Stimulated activated CD8-positive, alpha-beta memory T cell treated with anti-CD3 and anti-CD28 coated beads, Interleukin-4, amount 100 ng/mL, for 1 hour (primary cell): ENCODE measurements at places on chromosomes 2 and 18.

- DNase-seq = no peak
Measured at GRCh38 chr2:19643117-19643518, 258.7 kb downstream of the TTC32 start.

GRCh38 chr2:196291426-196291825 lies 120.0 kb upstream of the STK17B start:
- DNase-seq = no peak

DNA sequence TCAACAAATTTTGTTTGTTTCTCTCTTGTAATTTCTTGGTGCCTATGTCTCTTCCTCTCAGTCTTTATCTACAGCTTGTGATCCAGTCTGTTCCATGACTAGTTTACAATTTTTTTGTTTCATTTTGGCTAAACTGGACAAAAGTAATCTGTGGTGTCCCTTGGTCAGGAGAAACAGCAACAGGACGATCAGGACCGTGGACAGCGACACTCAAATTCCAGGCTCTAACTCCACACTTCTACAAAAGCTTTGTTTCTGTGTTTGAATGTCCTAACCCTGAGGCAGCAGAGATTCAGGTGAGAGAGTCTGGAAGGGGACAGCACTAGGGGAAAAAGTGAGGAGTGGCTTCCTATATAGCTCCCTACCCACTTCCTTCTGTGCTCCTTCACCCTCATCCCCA lies 593.3 kb upstream of the FANCL start:
- no peak for DNase-seq

GRCh38 chr18:74902147-74902455 lies 304.4 kb downstream of the ZNF407 start:
- DNase-seq = no peak

- no peak for DNase-seq
Measured at GRCh38 chr2:226730481-226730880, 69.1 kb downstream of the IRS1 start.

DNA sequence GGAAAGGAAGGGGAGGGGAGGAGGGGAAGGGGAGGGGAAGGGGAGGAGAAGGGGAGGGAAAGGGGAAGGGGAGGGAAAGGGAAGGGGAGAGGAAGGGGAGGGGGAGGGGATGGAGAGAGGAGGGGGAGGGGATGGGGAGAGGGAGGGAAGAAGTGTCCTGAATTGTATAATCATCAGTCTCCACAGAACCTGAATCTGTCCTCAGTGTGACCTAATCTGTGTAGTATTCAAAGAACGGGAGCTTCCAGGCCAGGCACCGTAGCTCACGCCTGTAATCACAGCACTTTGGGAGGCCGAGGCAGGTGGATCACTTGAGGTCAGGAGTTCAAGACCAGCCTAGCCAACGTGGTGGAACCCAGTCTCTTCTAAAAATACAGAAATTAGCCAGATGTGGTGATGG lies 41.1 kb upstream of the CCDC150 start:
- no peak for DNase-seq

- DNase-seq = no peak
Measured at GRCh38 chr2:171878481-171878993, 15.5 kb downstream of the SLC25A12 start.

DNA sequence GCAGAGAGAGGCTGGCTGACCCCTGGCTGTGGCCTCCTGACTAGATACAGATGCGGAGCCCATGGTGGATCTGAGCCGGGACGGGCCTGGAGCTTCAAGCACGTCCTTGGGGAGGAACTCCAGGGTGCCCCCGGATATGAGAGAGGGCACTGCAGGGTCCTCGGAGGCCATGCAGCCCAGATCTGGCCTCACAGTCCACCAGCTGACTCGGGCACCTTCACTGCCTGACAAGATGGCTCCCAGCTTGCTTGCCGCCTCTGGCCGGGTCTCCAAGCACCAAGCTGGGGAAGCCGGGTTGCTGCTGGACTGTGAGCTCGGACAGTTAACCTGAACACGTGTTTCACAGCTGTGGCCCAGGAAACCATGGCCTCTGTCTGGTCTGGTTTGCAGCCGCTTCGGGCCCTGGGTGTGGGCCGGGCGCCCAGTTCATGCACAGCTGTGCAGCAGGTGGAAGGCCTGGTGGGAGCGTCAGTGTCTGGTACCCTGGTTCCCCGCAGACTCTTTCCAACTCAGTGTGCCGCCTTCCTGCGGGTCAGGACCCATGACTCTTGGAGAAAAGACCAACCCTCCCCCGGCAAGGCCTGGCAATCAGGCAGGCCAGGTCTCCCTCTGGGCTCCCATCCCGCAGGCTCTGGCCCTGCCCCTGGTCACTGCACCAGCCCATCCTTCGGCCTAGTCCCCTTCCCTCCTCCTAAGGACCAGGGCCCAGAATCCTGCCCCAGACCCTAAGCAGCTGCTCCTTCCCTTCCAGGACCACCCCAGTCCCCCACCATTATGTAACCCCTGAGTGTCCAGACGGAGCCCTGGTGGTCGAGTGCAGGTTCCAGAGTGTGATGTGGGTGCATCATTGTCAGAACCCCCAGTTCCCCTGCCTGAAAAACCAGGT lies 74.6 kb upstream of the OTOS start:
- DNase-seq = no peak

DNA sequence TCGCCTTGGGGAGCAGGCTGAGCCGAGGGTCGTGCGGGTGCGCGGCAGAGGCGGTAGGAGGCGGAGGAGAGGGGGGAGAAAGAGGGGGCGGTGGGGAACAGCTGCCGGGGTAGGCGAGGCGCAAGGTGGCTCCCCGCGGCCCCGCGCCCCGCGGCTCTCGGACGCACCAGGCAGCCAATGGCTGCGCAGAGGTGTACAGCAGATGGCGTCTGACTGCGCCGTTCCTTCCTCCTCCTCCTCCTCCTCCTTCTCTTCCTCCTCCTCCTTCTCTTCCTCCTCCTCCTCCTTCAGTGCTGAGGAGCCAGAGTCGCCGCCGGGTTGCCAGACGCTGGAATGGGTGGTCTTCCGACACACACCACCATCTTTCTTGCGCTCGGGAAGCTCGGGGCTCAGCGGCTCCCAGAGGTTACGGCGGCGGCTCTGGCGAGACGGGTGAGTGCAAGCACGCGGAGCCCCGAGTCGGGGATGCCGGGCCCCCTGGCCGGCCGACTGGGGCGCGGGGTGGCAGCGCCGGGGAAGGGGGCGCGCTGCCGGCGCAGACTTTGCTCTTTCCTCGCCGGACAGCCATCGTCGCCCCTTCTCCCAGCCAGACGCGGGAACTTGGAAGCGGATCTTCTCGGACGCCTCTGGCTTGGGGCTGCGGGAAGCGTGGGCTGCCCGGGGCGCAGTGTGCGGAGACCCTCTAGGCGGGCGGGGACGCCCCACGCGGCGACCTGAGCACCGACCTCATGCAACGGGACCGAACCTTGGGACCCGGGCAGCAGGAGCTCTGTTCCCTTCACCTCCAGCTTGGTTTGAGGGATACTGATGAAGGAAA lies at the start of gene THSD7B:
TSS of gene THSD7B (plus strand) at position 290 of the 817 bp plus-strand sequence. CDS start 116,634 bp downstream, outside the sequence.
- DNase-seq = no peak

DNA sequence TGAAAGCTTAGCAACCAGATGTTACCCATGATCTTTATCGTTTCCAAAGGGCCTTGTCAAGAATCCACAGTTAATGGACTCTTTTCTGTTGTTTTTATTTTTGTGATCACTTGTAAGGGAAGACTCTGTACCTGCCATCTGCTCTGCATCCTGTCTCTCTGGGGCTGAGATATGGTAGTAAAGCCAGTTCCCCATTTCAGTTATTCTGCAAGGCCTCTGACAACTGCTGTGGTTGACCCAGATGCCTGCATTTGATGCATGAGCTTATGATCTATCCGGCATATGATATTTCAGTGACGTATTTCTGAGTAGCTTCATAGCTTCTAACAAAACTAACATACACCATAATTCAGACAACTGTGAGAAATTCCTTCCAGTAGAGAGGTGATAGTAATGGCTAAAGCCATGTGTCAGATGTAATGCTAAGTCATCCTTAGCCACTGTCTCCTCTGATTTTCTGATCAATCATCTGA lies 105.1 kb downstream of the TPO start:
- DNase-seq = no peak

DNA sequence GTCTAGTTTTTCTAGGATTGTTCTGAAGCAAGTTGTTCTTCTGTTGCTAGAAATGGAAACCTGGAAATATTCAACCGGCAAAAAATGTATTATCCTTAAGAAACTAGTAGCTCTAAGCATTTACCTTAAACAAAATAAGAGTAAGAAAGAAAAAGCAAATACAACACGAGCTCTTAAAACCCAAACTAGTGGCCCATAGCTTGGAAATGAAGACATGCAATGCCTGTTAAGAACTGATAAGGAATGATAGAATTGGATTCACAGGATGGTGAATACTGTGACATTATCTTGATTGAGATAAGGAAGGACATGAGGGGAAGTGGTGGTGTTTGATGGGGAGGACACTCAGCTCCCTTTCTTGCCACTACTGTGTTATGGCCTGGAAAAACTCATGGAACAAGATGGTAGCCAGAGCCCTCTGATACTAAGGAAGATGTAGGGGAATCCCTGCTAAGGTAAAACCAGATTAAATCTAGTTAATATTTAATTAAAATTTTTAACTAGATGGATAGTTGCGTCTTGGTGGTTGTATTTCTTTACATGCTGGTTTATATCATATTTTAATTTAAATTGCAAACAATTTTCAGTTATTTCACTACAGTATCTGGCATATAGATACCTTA lies 193.8 kb downstream of the LPIN1 start:
- DNase-seq = no peak

DNA sequence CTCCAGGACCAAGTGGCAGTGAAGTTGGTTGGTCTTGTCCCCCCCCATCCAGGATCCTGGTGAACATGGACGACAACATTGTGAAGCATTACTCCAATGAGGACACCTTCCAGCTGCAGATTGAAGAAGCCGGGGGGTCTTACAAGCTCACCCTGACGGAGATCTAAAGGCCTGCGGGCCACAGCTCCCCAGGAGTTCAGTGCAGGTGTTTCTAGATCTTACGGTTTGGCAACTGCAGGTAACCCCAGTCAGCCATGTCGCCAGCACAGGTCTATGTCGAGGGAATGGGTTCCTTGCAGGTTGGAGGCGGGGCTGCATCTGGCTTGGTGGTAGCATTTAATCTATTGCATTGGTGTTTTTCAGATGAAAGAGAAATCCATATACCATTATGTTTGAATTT lies 42.8 kb upstream of the KLF11 start:
- no peak for DNase-seq

- no peak for DNase-seq
Measured at GRCh38 chr2:105179469-105180372, 61.8 kb upstream of the GPR45 start.

- no peak for DNase-seq
Measured at GRCh38 chr2:239424337-239425045, 23.7 kb upstream of the HDAC4 start.

- DNase-seq = no peak
Measured at GRCh38 chr18:59127047-59127446, 12.6 kb upstream of the SEC11C start.

- no peak for DNase-seq
Measured at GRCh38 chr2:221610255-221610654, 38.2 kb upstream of the EPHA4 start.

DNA sequence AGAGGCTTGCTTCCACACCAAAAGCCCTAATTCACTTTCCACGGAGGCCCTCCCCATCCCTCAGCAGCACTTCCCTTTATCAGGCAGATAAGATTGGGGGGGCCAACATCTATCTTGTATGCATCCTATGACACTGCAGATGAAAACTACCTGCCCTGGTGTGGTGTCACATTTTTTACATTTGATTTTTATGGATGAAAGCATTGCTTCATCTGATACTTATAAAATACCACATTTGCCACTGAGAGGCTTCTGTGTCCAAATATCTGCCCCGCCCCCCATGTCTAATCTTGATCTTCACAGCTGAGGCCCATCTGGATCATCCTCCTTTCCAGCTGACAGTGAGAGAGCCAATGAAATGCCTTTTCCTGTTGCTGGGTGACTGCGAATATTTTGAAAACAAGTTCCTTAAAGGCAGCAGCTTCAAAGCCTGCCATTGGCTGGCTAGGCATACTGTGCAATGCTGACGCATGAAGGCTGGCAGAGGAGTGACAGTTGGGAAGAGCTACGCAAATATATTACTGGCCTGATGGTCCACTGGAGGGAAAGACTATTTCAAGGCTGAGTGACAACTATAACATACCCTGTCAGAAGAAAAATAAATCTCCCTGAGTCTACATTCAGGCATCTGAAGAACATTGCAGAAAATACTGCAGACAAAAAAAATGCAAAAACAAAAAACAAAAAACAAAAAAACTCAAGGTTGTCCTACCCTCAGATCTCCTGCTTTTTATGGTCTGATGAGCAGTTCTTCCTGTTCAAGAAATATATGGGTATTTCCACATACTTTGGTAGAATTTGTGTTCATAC lies 318.7 kb downstream of the PDE11A start:
- DNase-seq = no peak

GRCh38 chr18:13302040-13302439 lies 83.5 kb downstream of the LDLRAD4 start:
- no peak for DNase-seq

GRCh38 chr2:217909156-217909820 lies 93.5 kb downstream of the TNS1 start:
- no peak for DNase-seq

DNA sequence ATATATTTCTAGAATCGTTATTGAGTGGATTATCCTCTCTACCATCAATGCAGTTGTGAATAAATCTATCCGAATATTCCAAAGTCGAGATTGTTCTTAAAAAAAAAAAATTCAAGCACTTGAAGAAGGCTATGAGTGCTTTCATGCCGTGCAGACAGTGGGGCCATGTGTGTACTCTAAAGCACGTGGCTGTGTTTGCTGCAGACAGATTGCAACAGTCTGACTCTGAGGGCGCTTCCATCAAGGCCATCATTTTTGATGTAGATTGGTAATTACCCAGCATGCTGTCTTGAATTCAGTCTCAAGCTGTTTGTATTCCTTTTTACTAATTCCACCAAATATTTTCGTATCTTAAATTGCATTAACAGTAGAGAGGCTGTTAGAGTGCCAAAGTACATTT lies 325.9 kb upstream of the LINC00305 start:
- no peak for DNase-seq

DNA sequence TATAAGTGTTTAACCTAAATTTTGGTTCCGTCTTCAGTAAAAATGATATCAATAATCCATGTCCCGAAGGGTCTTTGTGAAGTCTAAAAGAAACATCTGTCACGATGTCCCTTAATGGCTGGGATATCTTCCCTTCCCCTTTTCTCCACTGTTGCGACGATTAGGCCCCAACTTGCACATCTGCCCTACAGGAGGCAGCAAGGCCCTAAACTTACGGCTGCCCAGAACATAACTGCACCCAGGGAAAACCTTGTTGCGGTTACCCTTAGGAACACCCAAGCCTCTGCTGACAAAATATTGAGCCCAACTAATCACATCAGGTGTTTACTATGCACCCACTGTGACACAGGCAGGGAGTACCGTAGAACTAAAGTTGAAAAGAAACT lies 1.3 kb upstream of the SMAD2 start:
- DNase-seq = no peak

GRCh38 chr2:195808189-195808588 lies 151.2 kb downstream of the SLC39A10 start:
- no peak for DNase-seq

- no peak for DNase-seq
Measured at GRCh38 chr18:25053466-25053865, 298.5 kb downstream of the ZNF521 start.
